ENCODE measurements at places on chromosomes 16 and 17.

DNA sequence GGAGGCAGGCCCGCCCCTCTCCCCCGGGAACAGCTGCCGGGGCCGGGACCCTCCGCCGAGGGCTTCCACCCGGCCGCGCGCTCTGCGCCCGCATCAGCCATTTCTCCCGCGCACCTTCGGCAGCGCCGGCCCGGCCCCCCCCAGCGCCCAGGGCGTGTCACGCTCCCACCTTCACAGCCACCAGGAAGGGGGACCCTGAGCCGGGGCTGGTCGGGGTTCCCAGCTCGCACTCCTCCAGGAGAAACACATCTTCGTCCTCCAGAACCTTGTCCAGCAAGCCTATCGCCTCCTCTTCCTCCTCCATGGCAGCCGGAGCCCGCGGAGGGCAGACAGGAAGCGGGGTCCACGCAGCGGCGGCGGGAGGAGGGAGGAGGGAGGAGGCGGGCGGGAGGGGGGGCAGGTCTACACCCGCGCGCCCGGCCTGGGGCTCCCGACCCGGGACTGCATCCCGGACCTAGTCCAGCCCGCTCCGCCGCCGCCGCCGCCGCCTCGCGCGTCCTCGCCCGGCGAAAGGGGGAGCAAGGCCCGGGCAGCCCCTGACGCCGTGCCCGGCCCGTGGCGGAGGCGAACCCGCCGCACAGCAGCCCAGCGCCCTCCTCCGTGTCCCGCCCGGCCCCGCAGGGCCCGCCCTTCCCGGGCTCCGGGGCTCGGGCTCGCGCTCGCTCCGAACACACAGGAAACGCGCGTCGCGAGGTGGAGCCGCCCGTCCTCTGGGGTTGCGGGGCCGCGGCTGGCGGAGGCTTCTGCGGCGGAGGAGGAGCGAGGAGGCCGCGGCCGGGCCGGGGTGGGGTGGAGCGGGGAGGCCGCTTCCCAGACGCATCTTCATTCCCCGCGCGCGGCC, 70.8 kb downstream of the ABR start:
- peak; percentile 64 for DNase-seq

- DNase-seq, result no peak
These were observed 3.4 kb upstream of the NXPH3 start for GRCh38 chr17:49572226-49572625.

- no peak for DNase-seq
These were observed 23.7 kb downstream of the PIPOX start for GRCh38 chr17:29066606-29067005.

GRCh38 chr16:23013484-23013883, 135.8 kb downstream of the USP31 start:
- DNase-seq, result no peak

DNA sequence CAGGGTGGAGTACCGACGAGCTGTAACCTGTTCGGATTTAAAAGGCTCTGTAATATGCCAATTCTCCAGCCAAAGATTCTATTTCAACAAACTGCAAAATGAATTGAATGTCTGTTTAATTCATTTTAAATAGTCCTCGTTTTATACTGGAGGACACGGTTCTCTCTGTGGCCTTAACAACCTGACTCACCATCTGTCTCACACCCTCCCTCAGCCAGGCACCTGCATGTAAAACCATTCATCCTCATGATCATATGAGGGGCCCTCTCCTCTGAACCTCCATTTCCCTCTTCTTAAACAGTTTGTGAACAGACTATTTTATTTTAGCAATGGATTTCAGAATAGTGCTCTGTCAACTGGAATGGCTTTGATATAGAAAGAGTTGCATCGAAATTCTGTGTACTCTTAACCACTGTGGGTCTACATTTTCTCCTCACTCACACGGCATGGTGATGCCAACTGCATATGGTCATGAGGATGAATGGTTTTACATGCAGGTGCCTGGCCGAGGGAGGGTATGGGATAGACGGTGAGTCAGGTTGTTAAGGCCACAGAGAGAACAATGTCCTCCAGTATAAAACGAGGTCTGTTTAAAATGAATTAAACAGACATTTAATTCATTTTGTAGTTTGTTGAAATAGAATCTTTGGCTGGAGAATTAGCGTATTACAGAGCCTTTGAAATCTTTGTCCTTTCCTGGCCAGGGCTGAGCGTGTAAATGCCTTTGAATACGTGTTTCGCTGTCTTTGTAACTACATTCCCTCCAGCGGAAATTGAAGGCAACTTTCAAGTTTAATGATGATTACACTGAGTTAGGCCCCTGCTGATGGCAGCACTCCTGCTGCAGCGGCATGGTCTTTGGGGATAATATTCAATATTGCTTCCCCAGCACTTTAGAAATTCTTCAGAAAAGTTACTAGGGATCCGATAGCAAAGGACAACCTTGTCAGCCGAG, 329.6 kb downstream of the SNX29 start:
- no peak for DNase-seq

DNA sequence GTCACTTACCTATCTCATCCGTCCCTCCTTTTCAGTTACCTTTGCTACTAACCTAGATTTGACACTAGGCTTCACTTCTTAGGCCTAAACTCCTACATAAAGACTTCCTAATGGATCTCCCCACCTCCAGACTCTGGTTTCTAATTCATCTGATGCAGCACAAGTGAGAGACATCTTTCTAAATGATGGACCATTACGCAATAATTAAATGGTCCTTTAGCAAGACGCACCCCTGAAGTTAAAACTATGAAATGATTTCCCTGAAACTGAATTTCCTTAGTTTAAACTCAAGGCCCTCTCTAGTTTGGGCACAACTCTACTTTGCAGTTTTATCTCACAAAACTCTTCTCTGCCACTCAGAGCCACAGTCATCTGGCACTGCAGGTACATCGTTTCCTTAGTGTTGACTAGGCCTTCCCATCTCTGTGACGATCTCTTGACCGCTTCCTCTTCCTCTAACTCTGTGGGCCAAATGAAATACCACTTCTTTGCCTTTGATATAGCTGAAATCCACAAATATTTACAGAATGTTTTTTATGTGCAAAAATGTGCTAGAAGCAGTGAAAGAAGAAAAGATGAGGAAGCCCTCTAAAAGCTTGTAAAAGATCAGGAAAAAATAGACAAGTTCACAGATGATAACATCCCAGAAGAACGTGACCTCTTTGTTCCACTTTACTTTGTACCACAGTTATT, 3.3 kb downstream of the SYNRG start:
- DNase-seq, result no peak

GRCh38 chr16:54073356-54073755, 213.2 kb downstream of the IRX3 start:
- DNase-seq, result no peak

Data from activated CD4-positive, CD25-positive, alpha-beta regulatory T cell (primary cell).